Lower lobe of right lung (tissue), 2 donors: ENCODE measurements at places on chromosomes 5 and 9. TPM values are rescaled to one million over a fixed set of nuclear protein-coding genes. Genes with fewer than 3 reads are reported as not detected.

DNA sequence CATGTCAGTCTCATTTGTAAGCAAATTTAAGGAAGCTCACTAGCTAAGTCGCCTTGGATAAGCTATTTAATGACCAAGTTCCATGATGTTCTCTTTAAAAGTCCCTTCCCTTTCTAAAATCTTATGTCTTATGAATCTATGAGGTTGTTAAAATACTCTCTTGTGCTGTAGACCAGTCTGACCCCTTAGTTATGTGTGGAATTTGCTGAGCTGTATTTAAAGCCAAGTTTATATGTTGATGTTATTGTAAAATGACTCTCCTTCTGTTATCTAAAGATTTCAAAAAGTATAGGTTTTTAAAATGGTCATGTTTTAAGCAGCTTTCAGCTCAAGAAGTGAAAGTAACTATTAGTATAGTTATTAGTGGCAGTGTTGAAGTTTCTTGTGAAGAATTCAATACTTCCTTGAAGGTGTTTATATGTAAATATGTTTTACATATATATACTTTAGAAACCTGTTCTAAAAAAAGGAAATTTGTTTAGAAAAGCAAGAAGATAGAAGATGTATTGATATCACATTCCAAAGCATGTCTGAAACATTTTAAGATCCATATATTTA, 92.2 kb downstream of the CDC42SE2 start:
- no peak for DNase-seq

DNA sequence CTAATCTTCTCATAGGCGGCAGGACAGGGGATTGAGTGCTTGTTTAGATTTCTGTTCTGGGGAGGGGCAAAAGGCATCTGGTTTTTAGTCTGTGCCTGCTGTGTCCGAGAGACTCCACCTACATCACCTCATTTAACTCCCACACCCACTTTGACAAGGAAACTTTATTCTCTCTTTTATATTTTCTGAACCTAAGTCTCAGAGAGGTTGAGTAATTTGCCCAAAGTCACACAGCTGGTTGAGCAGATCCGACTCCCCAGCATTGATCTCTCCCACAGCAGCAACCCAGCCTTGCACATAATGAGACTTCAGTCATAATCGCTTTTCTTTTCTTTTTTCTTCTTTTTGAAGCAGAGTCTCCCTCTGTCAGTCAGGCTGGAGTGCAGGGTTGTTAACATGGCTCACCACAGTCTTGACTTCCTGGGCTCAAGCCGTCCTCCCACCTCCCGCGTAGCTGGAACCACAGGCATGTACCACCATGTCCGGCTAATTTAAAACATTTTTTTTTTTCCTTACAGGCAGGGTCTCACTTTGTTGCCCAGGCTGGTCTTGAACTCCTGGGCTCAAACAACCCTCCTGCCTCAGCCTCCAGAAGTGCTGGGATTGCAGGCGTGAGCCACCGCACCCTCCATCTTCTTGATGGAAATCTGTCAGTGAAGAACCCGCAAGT, 36.5 kb upstream of the ANKRD33B start:
- DNase-seq: no peak

GRCh38 chr5:171523781-171524180, 104.3 kb downstream of the FGF18 start:
- DNase-seq: no peak

Gene PCDHB3
- 1.5 TPM for total RNA-seq

DNA sequence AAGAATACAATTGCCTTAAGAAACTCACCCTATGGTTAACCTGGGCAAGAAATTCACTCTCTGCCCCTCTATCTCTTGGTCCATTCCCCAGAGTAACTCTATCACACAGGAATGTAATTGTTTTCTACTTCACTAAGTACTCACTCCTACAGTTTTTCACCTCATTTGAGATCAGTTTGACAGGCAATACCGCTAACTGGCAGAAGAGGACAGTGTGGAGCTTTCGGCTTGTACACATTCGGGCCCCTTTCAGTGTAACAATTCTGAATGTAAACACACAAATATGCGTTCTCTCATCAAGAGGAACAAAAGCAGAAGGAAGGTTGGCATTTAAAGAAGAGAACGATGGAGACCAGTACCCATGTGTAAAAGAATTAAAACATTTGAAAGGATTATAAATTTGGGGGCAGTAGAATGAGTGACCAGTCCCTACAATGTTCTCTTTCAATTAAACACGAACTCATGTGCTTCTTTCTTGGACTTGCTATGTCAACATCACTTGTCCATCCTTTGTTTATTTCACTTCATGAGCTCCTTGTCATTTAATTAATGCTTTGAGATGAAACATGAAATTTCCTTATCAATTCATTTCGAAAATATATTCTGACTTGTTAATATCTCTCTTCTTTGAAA, 188.5 kb upstream of the GRAMD2B start:
- DNase-seq: no peak

Gene AP3B1
- total RNA-seq: 40.0 TPM

GRCh38 chr9:6739218-6739617, 18.6 kb upstream of the KDM4C start:
- DNase-seq: no peak

GRCh38 chr5:154475591-154476353, 2.3 kb downstream of the HAND1 start:
- DNase-seq: no peak

DNA sequence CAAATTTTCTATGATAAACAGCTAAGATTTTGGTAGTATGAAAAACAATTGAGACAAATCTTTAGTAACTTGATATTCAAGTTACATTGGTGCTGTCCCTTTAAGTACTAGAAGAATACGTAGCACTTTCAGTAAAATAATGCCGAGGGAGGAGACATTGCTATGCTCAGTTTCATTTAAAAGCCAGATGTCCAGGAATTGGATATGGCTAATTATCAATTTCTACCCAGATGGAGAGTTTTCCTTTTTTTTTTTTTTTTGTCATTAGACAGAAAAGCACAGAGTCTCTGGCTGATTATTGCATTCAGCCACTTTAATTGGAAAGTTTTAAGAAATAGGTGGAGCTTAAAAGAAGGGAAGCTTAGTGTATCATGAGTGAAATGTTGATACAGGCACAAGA, 40.4 kb upstream of the APC start:
- no peak for DNase-seq

Gene ZNF658
- total RNA-seq: 5.4 TPM

Gene CDC25C
- 0.47 TPM for total RNA-seq

Gene FGF1
- 0.97 TPM for total RNA-seq

Gene PRELID2
- total RNA-seq: 10.2 TPM
